Suprapubic skin (tissue), 4 donors: ENCODE measurements at places on chromosomes 13 and 19. TPM values are rescaled to one million over a fixed set of nuclear protein-coding genes. Genes with fewer than 3 reads are reported as not detected.

GRCh38 chr13:28539625-28540286 is 44.8 kb upstream of the FLT1 start:
- H3K4me3 ChIP-seq: no peak overlapping the region
- peaks cover 8% of the 10 kb centered on the region for H3K27me3 ChIP-seq
- H3K27ac ChIP-seq: no peak overlapping the region
- DNase-seq: no peak

- peaks cover 10% of the 10 kb centered on the region for H3K27me3 ChIP-seq
- no peak within 1 kb of the TSS for H3K27ac ChIP-seq
- no peaks in the 10 kb centered on the region for H3K4me1 ChIP-seq
- no peaks in the 10 kb centered on the region for H3K36me3 ChIP-seq
- no peak for DNase-seq
These were observed at the start of gene ZNF229 for GRCh38 chr19:44447916-44448674. ZNF229 (minus strand) TSS chr19:44448472; CDS start chr19:44442847, 5,625 bp downstream.

DNA sequence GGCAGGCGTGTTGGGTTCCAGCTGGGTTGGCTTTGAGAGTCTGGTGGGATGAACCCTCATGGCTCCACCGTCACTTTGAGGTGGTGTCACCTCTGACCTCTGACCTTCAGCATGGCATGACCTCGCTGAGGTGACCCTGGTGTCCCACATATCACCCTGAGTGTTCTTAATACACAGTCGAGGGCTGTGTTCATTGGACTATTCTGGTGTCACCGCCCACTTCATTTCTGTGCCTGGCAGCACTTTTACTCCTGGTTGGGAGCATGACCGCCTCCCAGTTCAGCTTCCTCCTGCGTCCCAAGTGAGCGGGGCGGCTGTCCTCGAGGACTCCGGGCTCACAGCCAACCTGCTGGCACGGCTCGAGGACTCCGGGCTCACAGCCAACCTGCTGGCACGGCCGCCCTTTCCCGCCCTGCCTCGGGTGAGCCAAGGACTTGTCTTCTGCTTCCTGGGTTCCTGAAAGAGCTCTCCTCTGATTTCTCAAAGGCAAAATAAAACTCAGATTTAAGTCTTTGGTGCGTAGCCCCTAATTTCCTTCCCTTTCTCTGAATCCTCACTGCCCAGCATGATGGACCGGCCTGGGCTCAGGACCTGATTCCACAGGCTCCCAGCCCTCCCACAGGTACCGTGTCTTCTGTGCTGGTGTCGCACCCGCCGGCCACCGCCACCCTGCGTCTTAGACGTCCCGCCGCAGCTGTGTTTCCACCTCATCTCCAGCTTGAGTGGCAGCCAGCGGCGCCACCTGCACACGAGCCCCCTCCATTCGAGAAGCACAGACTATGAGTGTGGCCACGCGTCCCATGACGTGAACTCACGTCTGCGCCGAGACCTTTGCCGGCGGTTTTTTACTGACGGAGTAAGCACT is 10.4 kb downstream of the ATP4B start:
- H3K4me1 ChIP-seq: peaks cover 24% of the 10 kb centered on the region
- no peaks in the 10 kb centered on the region for H3K27me3 ChIP-seq
- peak overlapping the region; percentile 20 for H3K27ac ChIP-seq
- H3K4me3 ChIP-seq: no peak overlapping the region

DNA sequence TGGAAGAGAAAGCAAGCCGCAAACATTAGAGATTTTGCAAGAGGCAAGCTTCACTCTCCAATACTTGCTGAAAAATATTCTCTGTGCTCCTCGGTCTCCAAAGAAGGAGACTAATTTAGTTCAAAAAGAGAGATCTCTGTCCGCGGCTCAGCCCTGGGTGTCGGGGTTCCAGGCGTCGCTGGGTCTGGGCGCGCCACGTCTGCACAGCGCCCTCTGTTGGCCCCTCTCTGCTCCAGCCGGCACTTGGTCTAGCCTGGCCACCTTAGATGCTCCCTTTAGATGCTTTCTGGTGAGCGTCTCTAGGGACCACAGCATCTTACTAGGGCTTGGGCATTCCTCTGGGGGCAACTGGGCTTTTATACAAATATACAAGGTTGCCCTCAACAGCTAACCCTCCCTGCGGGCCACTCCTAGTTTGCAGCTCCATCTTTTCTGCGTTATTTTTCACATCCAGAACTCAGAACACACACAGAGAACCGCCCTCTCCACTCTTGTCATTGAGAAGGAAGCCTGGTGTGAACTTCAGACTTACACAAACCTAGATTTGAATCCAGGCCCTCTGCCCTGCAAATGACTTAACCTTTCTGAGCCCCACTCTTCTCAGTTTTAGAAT is 78.3 kb downstream of the CYSLTR2 start:
- H3K4me3 ChIP-seq: peak overlapping the region; percentile 23
- H3K27ac ChIP-seq: no peak overlapping the region
- no peak for DNase-seq

The A1BG gene
- total RNA-seq: 1.0 TPM
